ENCODE measurements at places on chromosomes 2 and 18.

DNA sequence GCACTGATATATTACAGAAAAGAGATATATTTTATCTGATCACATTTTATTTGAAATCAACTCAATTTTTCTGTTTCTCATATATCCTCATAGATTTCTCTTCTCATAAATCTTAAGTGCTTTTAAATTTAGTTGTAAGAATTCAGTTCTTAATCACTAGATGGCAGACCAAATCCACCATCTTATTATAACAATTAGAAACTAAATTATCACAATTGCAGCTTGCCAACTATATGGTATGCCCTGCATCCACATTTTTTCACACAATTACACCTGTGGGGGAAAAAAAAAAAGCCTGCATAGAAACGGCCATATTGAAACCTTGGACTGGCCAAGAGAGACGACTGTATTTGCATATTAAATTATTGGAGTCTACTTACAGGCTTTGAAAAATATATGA is 64.4 kb downstream of the COL5A2 start:
- DNase-seq = no peak

DNA sequence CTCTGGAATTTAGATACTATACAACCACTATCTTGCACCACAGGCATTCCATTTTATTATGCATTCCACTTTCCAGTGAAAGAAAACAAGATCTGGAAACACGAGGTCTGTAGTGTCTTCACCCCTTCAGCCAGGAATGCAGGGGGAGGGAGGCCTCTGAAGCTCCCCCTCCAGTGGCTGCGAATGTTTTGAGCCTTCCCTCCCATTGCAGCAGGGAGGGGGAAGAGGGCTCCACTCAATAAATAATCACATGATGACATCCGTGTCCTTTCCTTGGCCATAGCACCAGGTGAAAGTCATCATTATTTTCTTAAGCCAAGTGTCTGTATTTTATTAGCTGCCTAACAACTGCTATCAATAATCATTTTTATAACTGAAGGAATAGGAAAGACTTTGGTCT is 38.6 kb downstream of the ALPK2 start:
- DNase-seq = no peak

- DNase-seq = no peak
Observed at GRCh38 chr2:101151859-101152271, 683 bp upstream of the TBC1D8 start.

DNA sequence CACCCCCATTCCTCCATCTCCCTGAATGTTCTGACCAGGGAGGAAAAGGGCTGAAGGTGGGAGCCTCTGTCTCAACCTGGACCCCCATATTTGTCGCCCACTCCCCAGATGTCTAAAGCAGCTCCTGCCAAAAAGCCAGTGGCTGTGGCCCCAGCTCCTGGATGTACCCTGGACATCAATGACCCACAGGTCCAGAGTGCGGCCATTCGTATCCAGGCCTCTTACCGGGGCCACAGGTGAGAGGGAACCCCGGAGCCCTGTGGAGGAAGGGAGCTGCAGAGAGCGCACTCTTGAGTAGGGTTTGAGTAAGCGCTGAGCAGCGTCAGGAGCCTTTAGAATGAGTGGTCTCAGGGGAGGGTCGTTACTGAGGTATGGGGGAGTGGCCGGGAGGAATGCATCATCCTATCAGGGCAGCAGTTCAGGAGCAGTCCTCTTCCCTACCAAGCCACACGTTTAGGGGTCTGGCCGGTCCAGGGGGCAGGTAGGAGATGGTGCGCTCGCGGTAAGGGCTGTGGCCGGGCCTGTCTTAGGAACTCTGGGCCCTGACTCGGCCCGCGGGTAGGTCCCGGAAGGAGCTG is 2.4 kb upstream of the GMPPA start:
- DNase-seq = no peak

DNA sequence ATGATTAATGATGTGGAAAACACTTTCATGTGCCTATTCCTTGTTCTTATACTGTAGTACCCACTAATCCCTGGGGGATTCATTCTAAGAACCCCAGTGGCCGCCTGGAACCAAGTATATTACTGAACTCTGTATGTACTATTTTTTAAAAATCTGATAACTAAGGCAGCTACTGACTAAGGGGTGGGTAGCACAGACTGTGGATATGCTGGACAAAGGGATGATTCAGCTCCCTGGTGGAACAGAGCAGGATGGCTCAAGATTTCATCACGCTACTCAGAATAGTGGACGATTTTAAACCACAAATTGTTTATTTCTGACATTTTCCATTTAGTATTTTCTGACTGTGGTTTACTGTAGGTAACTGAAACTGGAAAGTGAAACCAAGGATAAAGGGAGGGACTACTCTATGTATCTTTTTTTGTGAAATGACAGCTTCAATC is 41.8 kb upstream of the CDC42EP3 start:
- DNase-seq = no peak

DNA sequence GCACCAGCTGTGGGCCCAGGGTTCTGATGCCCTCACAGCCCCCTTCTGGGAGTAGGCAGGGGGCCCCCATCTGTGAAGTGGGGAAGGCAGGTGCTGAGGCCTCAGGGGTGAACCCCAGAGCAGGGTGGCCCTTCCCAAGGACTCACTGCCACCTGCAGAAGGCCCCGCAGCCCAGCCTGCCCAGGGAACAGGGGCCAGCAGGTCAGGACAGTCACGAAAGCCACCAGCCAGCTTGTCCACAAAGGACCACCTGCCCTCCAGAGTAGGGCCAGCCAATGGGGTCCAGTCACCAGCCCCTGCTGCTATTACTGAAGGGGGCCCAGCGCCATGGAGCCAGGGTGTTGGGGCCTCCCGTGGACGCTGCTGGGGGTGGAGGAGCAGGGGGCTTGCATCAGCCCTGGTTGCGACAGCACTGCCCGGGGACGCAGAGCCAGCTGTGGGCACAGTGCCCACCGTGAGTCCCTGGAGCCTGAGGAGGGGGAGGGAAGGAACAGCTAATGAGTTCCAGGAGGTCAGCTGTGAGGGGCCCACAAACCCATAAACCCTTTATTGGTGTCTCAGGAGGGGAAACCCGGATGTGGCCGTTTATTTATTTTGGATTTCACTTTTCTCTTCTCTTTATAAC is 11.5 kb upstream of the SNED1 start:
- no peak for DNase-seq

DNA sequence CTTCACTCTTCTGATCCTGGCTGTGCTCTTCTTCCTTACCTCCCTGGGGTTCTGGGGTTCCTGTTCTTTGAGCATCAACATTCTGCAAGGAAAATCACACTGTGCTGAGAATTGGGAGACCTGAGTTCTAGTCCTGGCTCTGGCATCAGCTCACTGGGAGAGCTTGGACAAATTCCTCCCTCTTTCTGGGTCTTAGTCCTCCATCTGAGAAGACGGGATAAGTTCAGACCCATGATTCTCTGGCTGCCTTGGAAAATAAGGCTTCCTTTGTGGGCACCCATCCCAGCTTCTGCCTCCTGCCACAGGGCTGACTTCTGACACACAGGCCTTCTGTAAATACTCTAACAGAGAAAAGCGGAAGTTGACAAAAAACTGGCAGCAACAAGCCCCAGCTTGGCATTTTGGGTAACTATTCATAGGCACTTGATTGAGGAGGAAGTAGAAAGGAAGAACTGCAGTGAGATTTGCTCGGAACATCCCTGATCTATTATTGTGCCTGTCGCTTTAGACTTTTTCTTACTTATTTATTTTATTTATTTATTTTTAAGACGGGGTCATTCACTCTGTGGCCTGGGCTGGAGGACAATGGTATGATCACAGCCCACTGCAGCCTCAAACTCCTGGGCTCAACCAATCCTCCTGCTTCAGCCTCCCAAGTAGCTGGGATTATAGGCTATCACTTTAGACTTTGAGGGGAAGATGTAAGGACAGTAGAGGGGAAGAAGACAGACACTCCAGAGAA is 7.9 kb downstream of the PCBP1 start:
- DNase-seq = peak; percentile 40

DNA sequence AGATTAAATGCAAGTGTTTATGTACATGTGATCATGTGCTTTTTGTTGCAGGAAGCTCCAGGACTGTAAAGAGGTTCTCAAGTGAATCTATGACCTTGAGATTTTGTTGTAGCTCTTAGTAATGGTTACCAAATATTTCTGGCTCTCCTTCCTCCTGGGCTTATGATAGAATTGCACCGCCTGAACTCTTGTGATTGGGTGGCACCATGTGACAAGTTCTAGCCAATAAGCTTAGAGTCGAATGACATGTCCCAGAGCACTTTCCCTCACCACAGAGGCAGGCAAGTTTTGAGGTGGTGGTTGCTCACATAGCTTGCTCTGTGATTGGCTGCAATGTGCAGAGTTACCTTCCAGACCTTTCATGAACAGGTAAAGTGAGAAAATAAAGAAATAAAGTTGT is 8.9 kb upstream of the SCG2 start:
- no peak for DNase-seq

DNA sequence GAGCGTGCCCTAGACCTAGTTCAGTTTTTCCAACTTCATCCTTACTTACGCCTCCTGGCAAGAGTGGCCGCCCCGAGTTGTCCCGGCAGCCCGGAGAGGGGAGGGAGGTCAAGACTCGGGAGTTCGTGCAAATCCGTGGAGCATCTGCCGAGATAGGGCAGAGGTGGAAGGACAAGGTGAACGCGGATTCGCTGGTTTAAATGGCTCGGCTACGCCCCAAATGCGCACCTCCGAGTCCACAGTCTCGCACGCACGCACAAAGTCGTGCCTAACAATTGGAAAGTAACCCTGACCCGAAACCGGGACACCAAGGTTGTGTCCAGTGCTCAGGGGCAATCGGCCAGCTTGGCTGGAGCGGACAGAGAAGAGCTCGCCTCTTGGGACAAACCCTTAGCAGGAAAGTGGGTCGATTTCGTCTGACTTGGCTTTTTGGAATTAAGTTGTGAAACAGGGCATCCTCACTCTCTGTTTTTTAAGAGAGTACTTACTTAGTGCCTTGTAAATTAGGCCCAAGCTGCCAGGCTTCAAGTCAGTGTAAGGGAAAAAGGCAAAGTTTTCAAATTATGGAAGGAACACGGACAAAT is 726 bp upstream of the SS18 start:
- peak; percentile 68 for DNase-seq

DNA sequence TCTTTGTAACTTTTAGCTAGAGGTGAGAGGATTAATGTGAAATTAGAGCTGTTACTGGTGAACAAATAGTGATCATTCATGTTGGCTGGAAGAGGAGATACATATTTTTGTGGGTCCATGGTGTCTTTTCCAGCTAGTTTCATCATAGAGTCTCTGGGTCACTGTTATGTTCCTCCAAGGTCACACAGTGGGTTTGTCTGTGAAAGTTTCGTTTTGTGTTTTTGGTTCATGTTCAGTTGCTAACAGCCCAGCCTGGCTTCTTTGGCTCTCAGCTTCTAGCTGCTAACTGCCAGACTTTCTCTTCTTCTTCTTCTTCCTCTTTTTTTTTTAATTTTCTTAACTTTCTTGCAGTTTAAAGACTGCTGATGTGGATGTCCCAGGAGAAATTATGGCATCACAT is 480.0 kb upstream of the SYT4 start:
- DNase-seq = no peak

DNA sequence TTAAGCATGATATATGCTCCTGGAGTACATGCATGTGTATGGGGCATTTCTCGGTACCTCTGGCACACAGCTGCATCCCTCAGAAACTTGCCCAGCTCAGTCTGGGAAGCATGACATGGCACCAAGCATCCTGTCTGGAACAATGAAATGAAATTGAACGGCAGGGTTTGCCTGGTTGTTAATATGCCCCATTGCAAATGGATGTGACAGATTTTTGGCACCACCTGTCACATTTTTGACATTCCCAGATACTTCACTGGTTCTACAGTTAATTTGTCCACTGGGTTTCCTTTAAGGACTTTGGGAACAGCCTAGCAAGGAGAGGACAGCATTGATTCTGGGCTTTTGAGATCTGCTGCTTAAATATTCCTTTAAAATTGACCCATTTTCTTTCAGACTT is 305.8 kb downstream of the TSN start:
- no peak for DNase-seq

DNA sequence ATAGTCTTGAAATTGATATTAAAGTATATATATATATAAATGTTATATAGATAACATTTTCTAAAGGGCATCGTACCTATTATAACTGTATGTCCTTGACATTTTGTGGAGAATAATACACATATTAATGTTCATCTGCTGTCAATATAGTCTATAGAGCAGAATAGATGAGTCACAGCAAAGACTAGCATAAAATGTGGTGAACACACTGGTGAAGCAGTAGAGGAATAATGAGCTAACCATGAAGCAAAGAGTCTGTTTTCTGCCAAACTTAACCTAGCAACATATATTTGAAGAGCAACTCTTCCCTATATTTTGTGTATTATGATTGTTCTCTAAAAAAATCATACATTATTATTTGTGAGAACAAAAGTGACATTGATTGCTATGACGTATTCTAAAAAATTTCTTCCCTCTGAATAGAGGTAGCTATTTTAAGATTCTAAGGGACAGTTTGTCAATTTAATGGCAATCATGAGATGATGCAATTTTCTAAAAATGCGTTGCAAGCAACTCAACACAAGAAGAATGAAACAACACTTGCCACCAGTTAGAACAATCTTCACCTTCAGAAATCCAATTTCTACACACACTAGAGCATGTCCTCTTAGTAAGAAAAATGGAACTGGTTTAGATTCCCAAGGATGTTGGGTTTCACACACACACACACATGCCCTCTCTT is 22.0 kb downstream of the DOCK10 start:
- DNase-seq = no peak

DNA sequence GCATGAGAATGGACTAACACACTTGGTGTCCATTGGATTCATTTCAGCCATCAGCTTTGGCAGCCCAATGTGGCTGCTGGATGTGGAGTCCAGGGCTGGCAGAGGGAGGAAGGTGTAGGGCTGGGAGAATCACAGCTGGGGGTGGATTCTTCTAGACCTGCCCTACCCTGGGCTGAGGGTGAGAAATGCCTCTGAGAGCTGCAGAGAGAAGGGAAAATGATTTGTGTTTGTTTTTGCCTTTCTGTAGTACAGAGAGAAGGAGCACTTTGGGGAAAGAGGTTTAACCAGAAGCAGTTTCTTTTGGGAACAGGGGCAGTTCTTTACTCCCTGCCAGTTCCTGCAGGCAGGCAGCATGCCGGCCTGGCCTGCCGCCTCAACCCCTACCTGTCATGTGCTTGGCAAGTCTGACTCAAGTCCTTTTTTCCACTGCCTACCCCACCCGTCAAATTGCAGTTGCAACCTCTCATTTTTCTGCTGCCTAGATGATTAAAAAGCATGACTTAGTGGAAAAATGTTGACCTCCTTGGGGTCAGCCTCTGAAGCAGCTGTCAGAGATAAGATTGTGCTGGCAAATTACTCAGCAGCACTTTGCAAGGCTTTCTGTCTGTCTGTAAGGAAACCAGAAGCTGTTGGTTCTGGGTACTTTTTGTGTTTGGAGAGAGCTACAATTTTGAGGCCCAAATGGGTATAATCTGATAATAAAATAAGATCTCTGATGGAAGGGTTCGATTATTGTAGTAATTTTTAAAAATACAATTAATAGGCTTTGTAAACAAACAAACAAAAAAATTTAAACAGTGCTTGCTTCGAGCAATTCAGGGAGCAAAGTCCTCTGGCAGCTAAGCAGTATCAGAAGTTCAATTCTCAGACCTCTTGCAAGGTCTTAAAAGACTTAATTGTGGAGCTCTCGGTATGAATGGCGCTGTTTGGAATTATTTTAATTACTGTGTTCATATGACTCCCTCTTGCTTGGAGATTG is 21.7 kb downstream of the LBH start:
- DNase-seq = peak; percentile 67

- DNase-seq = no peak
Observed at GRCh38 chr2:109318949-109319342, 189.9 kb downstream of the SH3RF3 start.
